Left renal pelvis (tissue), 4 donors: ENCODE measurements at places on chromosomes 12 and 14. TPM values are rescaled to one million over a fixed set of nuclear protein-coding genes. Genes with fewer than 3 reads are reported as not detected.

GRCh38 chr14:36661506-36662257 is at the start of gene PAX9:
Gene PAX9 (plus strand): TSS chr14:36661860. CDS start chr14:36662090, 230 bp downstream.
- DNase-seq, result peak; percentile 70

GRCh38 chr14:92353447-92353846 is 30.5 kb downstream of the SLC24A4 start:
- no peak for DNase-seq

The UNC79 gene
- 0.38 TPM for polyA plus RNA-seq

DNA sequence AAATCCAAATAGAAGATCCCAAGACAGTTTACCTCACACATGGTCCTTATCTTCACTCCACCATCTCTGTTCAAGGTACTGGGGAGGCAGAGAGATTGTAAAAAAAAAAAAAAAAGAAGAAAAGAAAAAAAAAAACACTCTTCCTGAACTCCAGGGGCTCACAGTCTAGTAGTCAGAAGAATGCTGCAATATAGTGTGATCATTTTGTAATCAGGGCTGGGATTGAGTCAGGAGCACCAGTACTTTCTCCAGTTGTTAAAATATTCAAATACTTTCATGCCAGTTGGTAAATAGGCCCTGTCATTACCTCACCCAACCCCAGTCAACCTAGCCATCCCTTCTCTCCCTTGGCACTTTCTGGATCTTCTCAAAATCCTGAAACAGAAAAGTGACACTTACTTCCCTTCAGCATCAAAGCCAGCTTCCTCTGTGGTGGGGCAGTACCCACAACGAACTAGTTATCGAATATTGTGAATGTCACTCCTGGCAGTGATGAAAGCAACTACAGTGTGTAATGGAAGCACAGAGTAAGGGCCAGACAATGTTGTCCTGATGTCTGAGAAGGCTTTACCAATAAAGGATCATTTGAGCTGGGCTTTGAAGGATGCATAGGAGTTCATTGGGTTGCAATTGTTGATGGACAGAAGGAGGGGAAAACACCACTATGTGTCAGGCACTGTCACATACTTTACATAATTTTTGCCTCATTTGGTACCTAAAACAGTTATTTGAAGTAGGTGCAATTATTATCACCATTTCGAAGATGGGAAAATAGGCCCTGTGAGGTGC is 44.3 kb upstream of the HSPB8 start:
- DNase-seq, result no peak

DNA sequence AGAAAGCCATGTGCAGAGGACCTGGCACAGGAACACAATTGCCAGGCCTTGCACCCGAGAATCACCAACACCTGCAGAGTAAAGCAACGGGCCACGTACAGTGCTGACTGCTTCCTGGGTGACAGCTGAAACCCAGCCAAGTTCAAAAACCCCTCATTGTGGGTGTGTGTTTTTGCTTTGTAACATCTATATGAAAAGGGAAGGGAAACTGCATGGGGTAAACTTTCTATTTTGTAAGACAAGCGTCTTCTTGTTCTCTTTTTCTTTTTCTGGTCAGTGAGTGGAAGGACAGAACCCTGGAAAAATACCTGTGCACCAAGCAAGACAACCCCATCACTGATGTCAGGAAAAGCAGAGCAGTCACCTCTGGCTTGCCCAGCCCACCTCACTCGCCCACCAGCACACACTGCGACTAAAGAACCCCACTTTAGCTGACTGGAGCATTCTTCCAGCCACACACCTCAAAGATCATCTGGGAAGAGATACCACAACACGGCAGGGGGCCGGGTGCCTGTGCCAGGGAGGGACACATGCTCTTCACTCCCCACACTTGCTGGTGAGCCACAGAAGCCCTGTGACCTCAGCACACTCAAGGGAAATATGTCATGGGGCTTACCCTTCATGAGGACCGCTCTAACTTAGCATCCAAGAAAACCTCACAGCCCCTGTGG is 172.3 kb downstream of the NDUFA12 start:
- no peak for DNase-seq

- DNase-seq, result peak; percentile 86
Measured at GRCh38 chr14:20682435-20683124, 1.8 kb upstream of the RNASE4 start.

DNA sequence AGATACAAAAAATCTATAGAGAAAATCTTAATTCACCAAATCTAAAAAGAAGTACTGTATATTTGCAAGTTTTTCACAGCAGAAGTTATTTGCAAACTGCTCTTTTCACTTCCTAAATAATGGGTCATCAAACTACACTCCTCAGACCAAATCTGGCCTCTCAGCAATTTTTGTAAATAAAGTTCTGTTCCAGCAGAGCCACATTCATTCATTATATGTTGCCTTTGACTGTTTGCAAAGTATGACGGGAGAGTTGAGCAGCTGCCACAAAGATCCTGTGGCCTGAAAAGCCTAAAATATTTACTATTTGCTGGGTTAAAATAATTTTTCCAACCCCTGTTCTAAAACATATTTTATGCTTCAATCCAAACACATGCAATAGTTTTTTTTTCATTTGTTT is 1222.3 kb upstream of the SEL1L start:
- no peak for DNase-seq

- DNase-seq, result no peak
Measured at GRCh38 chr14:61752626-61753025, 9.6 kb upstream of the SNAPC1 start.

GRCh38 chr12:6563448-6564050 is 4.5 kb downstream of the NOP2 start:
- no peak for DNase-seq

DNA sequence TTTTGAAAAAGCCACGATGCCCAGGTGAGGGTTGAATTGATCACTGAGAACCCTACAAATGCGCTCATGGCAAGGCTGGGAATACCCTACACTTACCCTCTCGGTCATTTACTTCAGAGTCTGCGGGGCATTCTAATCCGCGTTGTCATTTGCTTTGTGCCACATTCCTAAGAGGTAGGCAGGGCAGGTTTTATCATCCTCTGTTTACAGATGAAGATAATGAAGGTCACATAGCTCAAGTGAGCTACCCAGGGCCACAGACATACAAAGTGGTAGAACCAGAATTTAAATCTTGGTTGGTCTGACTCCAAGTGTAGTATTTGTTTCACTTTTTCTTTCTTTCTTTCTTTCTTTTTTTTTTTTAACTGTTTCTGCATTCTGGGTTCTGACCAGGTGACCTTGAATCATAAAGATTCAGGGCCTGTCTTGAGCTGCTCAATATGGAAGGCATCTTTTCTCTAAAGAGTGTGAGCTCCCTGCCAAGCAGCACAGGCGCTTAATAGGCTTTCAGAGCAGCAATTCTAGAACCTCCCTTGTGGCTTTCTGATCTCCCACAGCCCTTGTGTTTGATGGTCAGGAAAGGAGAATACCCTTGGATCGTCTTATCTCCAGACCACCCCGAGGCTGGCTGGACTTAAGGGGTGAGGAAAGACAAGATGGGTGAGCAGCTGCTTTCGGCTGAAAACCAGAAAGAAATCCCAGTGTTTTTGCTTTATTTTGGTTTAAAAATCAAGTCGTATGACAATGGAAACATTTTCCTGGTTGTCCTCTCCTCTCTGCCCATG is 662 bp upstream of the BATF start:
- no peak for DNase-seq

- no peak for DNase-seq
Measured at GRCh38 chr12:104354868-104355570, 51.5 kb downstream of the EID3 start.

The POTEM gene
- not detected for polyA plus RNA-seq

The HOXC12 gene
- polyA plus RNA-seq, result not detected

GRCh38 chr12:95204141-95204866 is 13.0 kb downstream of the FGD6 start:
- DNase-seq, result no peak

The RNU4-1 gene
- polyA plus RNA-seq, result not detected

DNA sequence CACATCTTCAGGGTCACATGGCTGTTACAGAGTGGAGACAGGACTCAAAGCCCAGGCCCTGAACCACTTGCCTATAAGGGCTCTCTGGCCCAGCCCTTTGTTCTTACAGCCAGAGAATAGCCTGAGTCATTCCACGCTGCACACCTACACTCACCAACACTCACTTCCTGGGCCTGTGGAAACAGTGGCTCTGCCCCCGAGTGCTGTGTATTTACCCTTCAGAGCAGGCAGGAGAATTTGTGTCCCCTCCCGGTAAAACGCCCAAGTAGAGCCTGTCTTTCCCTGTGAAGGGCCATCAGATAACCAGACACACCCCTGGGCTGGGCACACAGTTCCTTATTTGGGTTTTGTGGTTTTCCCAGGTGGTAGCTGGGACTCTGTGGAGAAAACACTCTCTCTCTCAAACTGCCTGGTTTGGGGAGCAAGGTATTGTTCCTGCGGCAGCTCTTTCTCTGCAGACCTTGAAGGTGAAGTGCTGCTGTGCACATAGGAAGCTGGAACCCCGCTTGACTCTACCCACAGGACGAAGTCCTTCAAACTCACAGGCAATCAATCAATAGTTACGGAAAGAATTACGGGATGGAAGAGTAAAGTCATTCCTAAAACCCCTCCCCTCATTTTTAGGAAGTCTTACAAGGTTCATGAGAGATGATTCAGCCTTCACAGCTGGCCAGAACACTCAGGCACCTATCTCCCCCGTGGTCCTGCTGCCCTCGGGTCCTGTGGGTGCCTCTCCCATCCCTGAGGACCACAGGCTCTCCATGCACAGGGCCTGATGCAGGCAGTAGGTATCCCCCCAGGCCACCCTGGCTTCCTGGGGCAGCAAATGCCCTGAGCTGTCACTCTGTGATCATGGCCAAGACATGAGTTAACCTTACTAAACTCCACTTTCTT is 20.3 kb downstream of the FIGNL2 start:
- DNase-seq, result no peak

DNA sequence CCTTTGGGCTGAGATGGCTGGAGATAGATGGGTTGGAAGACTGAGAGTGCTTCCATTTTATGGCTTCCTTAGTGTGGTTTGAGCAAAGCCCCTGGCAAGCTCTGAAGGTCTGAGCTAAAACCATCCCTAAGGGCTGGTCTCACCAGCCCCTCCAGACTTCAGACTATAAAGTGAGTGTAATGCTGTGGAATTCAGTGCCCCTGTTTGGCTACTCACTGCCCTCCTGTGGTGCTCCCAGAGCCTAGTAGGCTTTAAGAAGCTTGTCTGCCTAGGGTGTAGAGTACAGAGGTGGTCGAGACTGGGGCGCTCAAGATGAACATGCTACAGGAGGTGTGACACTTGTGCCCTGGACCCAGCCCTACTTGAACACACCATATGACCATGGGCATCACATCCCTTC is 246.7 kb upstream of the FKBP4 start:
- DNase-seq, result no peak

GRCh38 chr14:100323121-100323941 is at the start of gene SLC25A47:
Gene SLC25A47 (plus strand): TSS chr14:100323339. CDS start chr14:100323415, 76 bp downstream.
- DNase-seq, result no peak

The CCDC88C gene
- 8.9 TPM for polyA plus RNA-seq

DNA sequence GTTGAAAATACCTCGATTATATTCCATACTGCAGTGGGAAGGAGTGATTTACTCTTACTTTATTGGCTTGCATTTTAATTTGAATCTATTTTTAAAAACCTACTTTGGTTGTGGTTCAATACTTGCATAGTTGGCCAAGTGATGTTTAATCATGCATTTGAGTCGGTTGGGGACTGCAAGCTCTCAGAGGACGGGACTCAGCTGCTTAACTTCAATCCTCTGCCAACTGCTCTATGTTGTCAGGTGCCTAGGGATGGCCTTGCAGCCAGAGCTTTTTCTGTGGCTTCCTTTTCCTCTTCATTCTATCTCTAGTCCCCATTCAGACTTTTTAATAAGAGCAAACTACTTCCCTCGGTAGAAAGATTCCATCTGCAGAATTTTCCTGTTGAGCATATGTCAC is 53.4 kb upstream of the KRR1 start:
- no peak for DNase-seq
